ENCODE measurements at places on chromosomes 3 and 15. TPM values are rescaled to one million over a fixed set of nuclear protein-coding genes. Genes with fewer than 3 reads are reported as not detected.

- DNase-seq, result no peak
Observed at GRCh38 chr15:89196241-89196640, 25.1 kb downstream of the RLBP1 start.

DNA sequence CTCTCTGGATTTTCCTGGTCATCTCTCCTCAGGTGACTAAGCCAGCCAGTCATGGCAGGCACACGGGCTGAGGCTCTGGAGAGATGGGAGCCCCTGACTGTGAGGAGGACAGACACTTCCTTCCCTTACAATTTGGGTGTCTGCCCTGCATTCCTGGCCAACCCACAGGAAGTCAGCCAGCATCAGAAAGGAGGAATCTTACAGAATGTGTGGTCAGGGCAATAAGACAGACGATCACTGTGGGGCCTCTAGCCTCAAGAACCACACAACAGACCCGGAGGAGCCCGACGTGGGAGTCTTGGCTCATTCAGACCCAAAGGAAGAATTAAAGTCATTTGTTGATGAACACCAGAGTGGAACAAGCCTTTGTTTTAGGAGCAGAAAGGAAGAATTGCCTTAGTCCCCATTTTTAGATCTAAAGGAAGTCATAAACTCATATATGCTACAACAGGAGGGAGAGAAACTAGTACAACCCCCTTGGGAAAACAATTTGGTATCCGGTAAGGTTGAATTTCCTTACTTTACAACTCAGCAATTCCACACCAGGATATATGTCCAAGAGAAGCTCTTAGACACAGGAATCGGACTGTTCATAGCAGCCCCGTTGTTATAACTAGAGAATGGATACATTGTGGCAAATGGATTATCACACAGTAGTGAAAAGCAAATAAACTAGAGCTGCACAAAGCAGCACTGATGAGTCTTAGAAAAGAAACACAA, 62.2 kb downstream of the ABTB1 start:
- DNase-seq, result no peak

GRCh38 chr3:62647711-62648110, 227.5 kb downstream of the CADPS start:
- no peak for DNase-seq

- DNase-seq, result peak; percentile 95
Observed at GRCh38 chr3:113838631-113839209, at the start of gene GRAMD1C. TSS of gene GRAMD1C (plus strand) at chr3:113838788. CDS start at chr3:113838910, 122 bp downstream.

- no peak for DNase-seq
Observed at GRCh38 chr3:124939661-124940060, 5.1 kb upstream of the MUC13 start.

DNA sequence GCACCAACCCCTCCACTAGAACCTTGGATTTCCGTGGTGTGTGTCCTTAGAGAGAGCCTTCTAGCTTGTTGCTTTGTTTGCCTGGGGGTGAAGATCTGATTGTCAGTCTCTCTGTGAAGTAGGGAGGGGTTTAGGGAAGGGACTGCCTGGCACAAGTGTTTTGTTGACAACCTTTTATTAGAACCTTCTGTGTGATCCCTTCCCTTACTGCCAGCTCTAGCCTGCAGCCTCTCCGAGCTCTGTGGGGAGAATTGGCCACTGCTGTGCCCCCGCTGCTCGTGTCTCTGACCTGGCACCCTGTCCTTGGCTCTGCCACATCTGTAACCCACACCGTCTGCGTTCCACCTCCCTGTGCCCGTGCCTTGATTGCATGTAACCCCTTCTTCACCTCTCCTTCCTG, 30.9 kb upstream of the PCSK6 start:
- no peak for DNase-seq

DNA sequence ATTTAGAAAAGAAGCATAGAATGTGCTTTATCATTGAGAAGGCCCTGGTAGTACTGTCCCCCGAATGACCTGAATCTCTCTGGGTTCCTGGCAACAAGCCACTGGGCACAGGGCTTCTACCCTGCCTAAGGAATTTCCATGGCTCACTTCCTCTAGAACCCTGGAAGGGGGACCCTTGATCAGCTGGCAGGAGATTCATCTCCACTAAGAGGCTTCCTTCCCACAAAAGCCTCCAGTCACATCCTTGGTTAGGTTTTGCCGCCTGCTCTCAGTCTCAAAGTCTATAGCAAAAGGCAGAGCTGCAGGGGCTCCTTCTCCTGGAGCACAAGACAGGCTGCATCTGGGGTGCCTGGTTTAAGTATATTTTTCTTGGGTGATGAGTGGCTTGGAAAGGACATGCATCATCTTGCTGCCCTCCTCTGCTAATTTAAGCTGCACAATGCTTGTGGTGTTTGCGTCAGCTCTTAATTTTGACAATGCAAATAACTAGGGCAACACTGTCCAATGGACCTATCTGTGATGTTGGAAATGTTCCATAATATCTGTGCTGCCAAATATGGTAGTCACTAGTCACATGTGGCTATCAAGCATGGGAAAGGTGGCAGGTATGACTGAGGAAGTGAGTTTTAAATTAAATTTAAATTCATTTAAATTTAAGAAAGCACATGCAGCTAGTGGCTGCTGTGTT, 33.4 kb upstream of the RARRES1 start:
- no peak for DNase-seq

GRCh38 chr3:22713936-22714335, 489.2 kb upstream of the UBE2E2 start:
- DNase-seq, result no peak

- no peak for DNase-seq
Observed at GRCh38 chr3:129504471-129505100, 23.9 kb upstream of the RHO start.

DNA sequence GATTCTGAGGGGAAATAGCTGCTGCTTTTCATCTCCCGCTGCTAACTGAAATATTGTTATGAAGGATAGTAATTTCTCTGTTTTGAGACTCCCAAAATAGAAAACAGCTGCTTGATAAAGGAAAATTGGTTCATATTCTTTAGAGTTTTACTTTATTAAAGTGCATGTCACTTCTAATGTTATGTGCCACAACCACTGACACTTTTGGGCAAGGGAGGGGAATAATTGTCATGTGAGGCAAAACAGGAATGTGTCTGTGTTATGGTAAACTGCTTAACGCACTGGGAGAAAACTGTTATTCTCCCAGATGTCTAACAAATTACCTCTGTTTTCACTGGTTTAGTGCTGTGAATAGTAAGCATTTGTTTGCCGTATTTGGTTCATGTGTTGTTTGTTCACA, 201.6 kb downstream of the PDZRN3 start:
- DNase-seq, result no peak

DNA sequence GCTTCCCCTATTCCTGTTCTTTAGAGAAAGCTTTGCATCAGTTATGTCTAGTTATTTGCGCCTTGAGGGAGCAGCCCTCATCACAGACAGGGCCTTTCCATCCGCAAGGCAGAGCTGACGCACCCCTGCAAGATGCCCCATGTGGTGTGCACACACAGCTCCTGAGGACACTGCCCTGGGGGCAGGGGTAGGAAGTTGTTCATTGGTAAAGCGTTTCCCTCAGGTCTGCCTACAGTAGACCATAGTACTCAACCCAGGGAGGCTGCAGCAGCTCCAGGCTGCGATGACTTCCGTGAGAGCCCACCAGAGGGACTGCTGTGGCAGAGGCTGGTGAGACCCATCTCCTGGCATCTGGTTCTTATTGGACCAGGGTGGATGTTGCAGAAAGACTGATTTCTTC, 55.1 kb upstream of the PLXNA1 start:
- DNase-seq, result no peak

GRCh38 chr3:1623896-1624295, 474.8 kb upstream of the CNTN4 start:
- no peak for DNase-seq

DNA sequence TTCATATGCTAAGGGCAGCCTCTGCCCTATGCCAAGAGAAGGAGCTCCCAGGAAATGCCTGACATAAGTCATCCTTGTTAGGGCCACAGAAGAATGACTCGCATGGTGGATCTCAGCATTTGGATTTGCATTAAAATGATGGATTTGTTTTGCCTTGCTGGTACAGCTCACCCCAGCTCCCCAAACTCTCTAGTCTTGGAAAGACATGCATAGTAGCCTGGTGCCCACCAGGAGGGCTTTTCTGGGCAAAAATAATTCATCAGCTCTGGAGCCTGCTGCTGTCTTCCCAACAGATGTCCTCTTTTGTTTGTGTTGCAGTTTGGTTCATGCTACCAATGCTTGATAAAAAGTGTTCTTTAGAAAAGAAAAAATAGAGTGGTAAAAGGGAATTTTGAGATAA, 833.0 kb downstream of the AGBL1 start:
- DNase-seq, result no peak

DNA sequence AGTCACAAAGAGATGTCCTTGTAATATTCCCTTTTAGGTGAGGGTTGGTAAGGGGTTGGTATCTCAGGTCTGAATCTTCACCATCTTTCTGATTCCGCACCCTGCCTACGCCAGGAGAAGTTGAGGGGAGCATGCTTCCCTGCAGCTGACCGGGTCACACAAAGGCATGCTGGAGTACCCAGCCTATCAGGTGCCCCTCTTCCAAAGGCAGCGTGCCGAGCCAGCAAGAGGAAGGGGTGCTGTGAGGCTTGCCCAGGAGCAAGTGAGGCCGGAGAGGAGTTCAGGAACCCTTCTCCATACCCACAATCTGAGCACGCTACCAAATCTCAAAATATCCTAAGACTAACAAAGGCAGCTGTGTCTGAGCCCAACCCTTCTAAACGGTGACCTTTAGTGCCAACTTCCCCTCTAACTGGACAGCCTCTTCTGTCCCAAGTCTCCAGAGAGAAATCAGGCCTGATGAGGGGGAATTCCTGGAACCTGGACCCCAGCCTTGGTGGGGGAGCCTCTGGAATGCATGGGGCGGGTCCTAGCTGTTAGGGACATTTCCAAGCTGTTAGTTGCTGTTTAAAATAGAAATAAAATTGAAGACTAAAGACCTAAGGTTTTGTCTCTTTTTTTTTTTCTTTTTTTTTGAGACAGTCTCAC, 19.8 kb downstream of the TYRO3 start:
- DNase-seq, result no peak

DNA sequence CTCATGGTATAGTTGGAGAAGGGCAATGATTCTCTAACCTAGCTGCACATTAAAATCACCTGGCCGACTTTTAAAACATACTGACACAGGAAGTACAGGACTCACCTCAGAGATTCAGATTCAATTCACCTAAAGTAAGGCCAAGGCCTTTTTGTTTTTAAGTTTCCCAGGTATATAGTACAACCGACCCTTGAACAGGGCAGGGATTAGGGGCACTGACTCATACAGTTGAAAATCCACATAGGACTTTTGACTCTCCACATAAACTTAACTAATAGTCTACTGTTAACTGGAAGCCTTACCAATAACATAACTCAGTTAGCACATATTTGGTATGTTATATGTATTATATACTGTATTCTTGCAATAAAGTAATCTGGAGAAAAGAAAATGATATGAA, 129.5 kb upstream of the ABI3BP start:
- DNase-seq, result no peak

DNA sequence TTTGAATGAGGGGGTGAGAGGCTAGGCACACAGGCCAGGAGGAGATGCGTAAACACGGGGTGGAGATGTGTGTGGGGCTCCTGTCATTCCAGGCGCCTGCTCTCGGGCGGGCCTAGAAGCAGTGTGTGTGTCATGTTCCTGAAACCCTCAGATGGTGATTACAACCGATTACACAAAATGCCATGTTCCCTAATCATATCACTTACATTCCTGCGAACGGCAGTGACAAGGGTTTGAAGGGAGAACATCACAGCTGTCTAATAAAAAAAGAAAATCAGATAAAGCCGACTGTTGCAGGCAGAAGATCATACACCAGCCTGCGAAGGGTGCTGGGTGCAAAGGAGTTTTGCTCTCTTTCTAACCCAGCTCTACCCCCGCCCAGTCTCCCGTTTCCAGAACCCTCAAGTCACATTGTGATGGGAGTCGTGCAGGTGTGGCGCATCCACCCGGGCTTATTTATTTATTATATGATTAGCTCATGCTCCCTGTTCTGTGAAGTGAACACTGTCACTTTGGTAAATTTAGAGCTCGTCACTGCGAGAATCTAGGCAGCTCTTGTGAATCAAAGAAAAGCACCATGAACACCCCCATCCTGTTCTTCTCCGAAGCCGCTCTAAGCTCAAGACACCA, 140.3 kb downstream of the NR2F2 start:
- no peak for DNase-seq

DNA sequence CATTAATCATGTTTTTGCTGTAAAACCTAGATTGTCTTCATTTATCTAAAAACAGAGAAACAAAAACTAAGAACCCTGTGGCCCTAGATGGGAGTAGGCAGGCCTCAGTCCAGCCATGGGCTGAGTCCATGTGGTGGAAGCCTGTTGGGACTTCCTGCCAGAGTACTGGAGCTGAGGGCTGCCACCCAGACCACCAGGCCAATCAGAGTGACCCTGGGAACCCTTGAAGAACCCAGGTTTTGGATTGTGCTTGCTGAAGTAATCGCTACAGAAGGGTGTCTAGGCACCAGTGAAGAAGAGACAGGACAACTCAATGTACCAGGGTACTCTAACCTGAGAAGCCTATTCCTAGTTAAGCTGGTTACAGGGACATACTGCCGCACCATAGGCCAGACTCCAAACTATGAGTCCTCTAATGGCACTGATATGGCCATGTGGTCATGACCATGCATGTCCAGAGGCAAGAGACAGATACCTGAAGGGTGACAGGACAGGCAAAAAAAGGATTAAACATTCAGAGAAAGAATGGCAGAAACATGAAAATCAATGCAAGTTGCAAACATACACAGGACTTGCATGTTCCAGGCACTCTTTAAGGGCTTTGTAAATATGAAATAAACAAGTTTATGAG, 12.9 kb downstream of the CSRNP1 start:
- DNase-seq, result no peak

DNA sequence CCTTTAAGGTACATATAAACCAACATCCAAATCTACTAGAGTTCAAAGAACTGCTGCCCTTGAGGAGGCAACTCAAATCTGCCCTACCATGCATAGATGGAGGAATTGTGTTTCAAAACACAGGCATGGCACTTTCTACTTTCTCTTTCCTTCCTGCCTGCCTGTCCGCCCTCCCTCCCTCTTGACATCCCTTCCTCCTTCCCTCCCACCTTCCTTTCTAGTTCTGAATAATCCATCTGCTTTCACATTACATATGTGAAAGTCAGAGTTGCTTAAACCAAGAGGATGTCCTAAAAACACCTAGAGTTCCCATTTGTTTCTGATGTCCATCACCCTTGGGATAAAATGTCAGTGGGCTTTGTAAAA, 537.6 kb downstream of the FOXP1 start:
- DNase-seq, result peak; percentile 77

MYL3 gene
- not detected for total RNA-seq

TM4SF4 gene
- total RNA-seq, result not detected

A4GNT gene
- total RNA-seq, result not detected

NDN gene
- total RNA-seq, result 3.6 TPM

OR5K2 gene
- not detected for total RNA-seq

CELF6 gene
- total RNA-seq, result 0.21 TPM

PIK3CA gene
- 18.5 TPM for total RNA-seq

TGM5 gene
- 0.07 TPM for total RNA-seq

SAMMSON gene
- not detected for total RNA-seq

Measured in activated CD4-positive, alpha-beta T cell treated with anti-CD3 and anti-CD28 coated beads, Interleukin-2, amount 10 ng/mL, durations not matched to agents 24 days and 14 days (primary cell).